ENCODE measurements at places on chromosomes 11 and 22. TPM values are rescaled to one million over a fixed set of nuclear protein-coding genes. Genes with fewer than 3 reads are reported as not detected.

The FOLR3 gene
- 1.7 TPM for total RNA-seq

The FXYD2 gene
- 1.3 TPM for total RNA-seq

The SLC22A25 gene
- not detected for total RNA-seq

The UPK2 gene
- total RNA-seq, result not detected

The BEST1 gene
- total RNA-seq, result 0.58 TPM

The LIF gene
- total RNA-seq, result 0.16 TPM

The C11orf86 gene
- total RNA-seq, result not detected

The FAM83F gene
- 4.4 TPM for total RNA-seq

The GAL gene
- 0.58 TPM for total RNA-seq

The FREY1 gene
- not detected for total RNA-seq

DNA sequence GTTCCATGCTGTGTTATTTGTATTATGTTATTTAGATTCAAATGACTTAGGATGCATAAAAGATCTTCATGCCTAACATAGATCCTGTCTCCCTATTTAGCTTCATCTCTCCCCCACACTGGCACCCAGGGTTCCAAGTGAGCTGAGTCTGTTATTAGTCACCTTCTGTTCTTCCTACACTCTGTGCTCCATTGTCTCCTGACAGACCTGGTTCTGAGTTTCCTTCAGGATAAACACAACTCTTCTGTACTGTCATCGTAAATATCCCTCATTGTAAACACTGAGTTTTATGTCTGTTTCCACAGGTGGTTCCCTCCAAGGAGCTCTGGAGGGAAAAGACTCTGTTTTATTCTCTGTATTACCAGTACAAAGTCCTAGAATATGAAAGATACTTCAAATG lies 8.7 kb downstream of the MMP26 start:
- no peak for DNase-seq

DNA sequence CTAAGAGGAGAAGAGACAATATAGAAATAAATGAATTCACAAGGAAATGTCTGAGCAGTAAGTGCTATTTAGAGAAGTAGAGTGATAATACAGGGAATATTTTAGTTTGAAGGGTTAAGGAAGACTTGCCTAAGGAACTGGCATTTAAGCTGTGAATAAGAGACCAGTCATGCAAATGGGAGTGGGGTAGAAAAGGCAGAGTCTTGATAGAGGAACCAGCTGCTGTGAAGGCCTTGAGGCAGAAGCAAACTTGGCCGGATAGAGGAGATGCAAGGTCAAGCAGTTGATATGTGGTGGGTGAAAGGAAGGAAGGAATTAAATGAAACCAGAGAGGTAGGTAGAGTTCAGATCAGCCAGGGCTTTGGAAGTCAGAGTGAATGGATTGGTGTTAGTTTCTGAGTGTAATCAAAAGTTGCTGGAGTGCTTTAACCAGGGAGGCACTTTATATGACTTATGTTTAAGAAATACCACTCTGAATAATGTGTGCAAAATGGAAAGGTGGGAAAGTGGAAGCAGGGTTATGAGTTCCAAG lies 198.4 kb upstream of the SESN3 start:
- DNase-seq, result no peak

DNA sequence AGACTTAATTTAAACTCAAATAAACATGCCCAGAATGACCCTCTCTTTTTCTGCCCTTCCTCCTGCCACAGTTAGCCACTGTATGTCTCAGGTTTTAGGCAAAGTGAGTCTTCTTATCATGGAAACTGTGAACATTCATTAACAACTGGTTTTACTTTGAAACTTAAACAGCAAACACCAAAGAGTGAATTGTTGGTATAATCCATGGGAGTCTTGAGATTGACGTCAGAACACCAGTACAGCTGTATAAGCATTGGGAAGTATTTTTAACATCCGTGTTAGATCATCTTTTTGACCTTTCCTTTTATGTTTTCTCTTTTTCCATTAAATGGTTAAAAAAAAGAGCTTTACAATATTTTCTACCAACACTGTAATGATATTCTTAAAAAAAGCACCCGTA lies 38.9 kb downstream of the ARHGEF12 start:
- no peak for DNase-seq

DNA sequence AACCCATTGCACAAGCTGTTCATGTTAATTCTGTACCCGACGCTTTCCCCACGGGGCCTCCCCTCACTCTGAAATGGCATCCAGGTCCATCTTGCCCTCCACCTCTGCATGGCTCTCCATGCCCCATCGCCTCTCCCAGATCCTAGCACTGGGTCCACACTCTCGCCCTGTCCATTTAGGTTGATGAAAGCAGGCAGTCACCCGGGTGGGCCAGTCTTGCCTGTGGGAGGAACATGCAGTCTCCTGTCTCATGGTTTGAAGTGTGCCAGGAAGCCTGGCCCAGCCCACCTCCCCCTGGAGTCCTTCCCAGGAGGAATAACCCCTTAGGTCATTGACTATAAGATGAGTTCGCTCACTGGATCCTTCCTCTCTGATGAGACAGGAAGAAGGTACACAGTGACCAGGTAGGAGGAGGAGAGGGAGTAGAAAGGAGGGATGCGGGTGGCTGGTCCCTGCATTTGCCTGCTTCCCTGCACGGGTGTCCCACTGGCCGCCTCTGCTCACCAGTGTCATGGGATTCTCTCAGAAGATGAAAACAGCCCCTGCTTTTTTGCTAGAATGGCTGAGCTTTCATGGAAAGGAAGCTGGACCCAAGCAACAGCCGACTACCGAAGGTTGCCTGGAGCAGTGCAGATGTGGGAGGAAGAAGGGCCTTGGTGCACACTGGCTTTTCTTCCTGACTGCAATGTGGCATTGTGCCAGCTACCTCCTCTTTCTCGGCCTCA lies 6.8 kb downstream of the TMEM121B start:
- no peak for DNase-seq

- DNase-seq, result no peak
Measured at GRCh38 chr11:10838083-10838482, 19.8 kb downstream of the ZBED5 start.

DNA sequence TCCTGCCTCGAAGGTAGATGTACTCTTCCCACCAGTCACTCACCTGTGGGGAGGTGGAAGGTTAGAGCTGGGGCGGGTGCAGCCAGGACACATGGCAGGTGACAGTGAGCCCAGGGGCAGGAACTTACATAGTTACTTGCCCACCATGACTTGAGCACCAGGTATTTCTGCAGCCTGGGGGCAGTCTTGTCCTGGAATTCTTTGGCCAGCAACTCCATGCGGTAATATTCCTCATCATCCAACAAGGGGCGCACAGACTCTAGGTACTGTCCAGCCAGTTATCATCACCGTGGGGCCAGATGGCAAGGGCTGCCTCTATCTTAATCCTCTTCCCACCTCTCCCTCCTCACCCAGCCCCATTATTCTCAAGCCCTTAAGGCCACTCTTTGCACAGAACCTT lies 2.2 kb downstream of the CPT1B start:
- DNase-seq, result no peak

- no peak for DNase-seq
Measured at GRCh38 chr11:14975252-14975587, 3.1 kb upstream of the CALCA start.

- no peak for DNase-seq
Measured at GRCh38 chr11:108117746-108118371, 3.5 kb upstream of the ACAT1 start.

DNA sequence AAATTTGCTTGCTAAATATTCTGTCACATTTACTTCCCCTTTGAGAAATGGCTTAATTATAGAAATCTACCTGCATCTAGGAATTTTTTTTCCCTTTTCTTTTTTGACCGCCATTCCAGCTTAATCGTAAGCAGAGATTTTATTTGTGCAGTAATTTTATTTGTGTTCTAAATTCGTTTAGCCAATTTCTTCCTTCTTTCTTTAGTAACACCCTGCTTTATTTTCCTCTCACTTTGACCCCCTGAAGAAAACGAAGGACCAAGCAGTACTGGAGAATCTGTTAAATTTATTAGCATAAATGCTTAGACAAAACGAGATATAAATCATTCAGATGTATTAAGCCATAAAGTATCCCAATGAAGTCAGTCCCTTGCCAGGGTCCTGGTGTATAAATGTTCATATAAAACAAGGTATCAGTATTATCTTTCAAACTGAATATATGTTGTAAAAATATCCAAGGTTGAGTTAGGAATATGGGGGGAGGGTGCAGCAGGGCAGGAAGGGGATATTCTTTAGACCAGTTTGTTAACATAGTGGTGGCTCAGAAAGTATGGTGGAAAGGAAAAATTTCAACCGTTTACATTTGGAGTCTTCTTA lies 5.1 kb upstream of the WT1 start:
- no peak for DNase-seq

GRCh38 chr22:45807156-45807915 lies 135.7 kb downstream of the ATXN10 start:
- no peak for DNase-seq

DNA sequence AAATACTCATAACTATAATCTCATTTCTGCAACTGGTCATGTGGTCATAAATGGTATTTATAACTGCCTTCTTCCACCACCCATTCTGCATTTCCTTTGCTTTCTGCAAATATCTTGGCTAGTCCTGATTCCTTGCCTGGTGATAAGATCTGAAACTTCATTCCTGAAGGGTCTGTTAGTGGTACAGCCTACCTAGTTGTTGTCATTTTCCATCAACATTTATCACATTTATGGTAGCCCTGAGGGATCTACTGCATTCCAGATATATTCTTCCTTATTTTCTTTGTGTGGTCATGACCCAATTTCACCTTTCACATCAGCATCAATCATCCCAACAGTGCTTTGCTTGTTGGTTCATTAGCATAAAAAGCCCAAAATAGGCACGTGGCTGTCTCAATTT lies 50.1 kb downstream of the DDX6 start:
- no peak for DNase-seq

DNA sequence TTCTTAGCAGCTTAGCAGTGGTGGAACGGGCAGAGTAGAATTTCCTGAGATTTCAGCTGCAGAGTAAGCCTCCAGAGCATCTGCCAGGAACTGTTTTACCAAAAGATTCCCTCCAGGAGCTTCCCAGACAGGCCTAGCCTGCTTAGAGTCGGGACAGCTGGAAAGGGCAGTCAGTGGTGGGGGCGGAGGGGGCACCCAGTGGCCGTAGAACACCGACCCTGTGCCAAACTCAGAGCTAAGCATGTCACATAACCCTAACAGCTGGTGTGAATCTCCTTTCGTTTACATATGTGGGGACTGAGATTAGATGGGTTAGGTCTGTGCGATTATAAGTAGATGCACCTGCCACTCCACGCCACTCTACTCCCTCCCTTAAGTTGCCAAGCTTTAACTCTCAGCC lies 80.0 kb upstream of the CRTAM start:
- DNase-seq, result no peak

DNA sequence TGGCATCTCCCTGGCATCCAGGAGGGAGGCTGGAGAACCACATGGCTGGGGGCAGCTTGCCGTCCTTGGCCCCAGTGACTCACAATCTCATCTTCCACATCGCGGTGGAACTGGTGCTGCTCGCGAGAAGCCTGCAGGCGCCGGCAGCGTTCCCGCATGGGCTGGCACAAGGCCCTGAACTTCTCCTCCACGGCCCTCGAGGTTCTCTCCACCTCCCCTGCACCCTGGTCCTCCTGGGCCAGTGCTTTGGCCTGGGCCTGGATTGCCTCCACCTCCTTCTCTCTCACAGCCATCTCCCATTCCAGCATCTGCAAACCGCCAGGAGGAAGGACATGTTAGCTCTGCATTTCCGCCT lies 16.3 kb upstream of the RBM4B start:
- DNase-seq, result no peak

DNA sequence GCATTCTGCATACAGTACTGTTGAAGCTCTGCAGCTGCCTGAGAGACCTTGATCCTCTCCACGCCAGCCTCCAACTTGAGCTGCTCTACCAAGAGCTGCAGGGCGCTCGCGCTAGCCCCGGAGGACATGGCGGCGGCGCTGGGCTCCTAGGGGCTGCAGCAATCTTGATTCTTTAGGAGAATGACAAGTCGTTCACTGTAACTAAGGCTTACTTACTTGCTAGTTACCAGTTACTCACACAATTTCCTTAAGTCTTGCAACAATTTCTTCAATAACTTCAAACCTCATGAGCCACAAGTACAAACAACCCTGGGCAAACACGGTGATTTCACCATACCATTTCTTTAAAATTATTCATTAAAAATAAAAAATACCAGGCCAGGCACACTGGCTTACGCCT lies 21.9 kb downstream of the SBF2 start:
- no peak for DNase-seq

DNA sequence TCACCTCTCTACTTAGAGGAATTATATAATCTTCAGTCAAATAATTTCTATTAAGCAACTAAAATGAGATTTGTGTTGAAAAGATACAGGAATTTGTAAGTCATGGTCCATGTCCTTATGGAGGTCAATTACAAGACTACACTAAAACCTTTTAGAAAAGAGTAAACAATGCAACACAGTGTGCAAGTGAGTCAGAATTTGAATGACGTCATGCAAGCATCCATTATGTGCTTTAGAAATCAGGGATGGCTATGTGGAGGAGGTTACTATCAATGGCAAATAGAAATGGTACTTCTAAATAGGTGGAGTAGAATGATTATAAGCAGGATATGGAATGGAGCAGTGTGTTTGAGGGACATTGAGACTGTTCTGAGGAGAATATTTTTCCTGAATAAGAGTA lies 16.6 kb downstream of the OR10D3 start:
- DNase-seq, result no peak

DNA sequence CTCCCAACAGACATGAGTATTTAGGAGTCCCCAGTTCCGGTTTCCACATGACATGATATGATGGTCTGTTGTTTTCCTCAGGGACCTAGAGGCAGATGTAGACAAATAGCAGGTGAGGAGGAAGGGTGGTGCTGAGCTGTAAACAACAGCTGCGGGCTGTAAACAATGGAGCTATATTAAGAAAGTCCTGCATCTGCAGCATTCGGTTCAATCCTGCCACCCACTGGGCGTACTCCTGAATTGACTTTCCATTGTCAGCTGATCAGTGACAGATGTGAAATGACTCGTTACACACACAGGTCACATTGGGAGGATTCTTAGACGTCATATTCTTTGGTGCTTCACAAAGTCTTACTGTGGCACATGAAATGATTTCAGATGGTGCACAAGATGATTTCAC lies 26.8 kb upstream of the RAG1 start:
- peak; percentile 35 for DNase-seq

Data from left ventricle myocardium inferior (tissue), 1 donor.